ENCODE measurements at places on chromosomes 5 and 9.

GRCh38 chr5:175657593-175658271, at the start of gene HRH2:
HRH2 (plus strand) TSS chr5:175658071; CDS start chr5:175683234, 25,163 bp downstream.
- DNase-seq = peak; percentile 60

- no peak for DNase-seq
These were observed 69.9 kb downstream of the CYFIP2 start for GRCh38 chr5:157335534-157336422.

- DNase-seq = no peak
These were observed 5.0 kb downstream of the NUDT2 start for GRCh38 chr9:34334337-34334824.

DNA sequence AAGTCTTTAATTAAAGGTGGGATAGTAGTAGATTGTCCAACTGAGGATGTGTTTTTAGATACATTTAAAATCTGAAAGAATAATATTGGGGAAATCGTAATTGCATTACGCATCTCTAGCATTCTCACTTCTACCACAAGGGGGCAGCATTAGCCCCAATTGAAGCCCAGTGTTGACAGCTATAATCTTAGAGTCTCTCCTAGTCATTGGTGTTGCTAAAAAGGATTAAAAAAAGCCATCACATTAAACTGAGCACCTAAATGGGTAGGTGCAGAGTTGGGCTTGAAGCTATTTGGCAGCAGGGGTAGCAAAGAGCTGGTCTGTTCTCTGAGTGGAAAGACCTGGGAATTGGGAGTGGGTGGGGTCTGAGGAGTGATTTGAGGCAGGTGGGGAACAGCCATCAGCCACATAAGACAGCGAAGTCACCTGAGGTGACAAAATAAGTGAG, 177.2 kb downstream of the OSTF1 start:
- DNase-seq = peak; percentile 20

DNA sequence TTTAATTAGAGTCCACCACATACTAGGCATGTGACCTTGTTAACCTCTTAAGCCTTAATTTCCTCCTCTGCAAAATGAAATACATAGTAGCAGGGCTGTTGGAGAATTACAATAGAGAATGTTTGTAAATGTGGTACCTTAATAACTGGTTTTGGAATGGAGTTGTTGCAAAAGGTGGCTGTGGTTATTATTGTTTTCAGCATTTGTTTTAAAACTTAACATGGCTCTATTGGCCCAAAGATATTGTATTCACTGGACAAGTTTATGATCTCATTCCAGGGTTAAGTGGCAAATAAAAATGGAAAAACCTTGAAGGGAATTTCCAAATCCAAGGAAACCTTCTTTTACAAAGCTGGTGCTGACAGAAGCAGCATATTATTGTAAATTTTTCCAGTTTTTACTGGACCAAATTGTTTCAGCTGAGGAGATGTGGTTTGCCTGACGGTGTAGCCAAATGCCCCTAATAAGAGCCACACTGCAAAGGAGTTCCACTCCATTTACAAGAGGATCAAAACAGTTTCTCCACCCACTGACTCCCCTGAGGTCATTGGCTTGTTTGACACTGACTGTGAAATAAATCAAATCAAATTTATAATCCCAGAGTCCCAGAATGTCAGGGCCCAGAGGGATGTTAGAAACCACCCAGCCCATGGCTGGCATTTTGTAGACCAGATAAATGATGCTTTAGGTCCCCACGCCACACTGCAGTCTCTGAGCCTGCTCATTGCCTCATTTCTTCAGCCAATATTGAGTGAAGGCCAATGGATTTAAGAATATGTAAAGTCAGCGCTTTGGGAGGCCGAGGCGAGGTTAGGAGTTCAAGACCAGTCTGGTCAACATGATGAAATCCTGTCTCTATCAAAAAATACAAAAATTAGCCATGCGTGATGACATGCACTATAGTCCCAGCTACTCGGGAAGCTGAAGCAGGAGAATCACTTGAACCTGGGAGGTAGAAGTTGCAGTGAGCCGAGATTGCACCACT, 45.2 kb downstream of the ADRA1B start:
- DNase-seq = no peak

DNA sequence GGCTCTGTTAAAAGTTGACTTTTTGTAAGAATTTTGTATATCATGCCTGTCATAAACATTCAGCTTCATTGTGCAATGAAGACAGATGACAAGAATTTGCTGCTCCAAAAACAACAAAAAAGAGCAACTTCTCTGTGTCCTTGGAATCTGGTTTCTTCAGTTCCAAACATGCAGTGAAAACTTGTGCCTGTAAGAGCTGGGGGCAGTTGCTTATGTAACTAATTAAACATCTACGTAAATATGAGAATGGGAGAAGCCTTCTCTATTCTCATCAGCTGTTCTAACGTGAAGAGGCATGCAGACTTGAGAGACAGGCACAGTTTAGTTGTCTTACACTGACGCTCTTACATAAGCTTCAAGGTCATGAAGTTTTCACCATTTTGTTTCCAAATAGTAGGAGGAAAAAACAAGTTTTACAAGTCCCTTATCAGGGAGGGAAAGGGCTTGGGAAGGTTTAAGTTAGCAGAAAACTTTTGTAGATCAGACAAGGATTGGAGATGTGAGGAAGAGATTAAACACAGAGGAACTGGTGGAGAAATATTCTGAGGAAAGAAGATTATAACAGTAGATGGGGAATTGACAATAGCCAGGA, 170.4 kb downstream of the RFK start:
- no peak for DNase-seq

DNA sequence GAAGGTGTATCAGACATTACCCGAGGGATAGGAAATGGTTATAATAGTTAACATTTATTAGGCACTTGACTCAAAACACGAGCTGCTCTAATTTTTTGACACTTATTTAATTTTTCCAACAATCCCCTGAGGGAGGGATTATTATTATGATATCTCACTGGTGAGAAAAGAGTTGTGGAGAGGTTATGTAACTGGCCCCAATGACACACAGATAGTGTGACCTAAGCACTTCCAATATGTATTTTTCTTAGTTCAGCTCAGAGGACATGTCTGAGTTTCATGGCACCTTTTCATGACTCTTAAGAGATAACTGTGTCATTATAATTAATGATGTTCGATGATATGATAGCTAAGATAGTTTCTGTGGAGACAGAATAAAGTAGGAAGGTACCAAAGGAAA, 86.9 kb downstream of the PTCD2 start:
- DNase-seq = no peak

DNA sequence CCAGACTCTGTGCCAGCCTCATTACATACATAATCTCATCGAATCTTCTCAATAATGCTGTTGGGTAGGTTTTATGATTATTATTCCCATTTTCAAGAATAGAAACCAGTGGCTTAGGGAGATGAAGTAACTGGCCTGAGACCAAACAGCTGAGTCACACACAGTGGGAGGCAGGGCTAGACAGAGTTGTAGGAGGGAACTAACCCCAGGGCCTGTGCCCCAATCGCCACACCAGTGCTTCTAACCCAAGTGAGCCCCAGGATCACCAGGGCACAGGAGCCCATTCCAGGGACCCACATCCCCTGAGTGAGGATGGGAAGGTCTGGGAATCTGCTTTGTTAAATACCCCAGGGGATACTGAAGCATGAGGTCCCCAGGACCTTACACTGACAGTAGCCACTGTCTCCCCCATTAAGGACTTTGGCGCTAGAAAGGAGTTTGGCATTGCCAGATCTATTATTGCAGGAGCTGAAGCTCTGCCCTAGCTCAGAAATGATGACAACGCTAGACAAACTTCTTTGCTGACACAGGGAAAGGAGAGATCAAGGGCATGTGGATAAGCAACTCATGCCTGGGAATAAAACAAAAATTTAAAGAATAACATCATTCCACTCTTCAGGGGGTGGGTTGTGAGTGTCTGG, 63.8 kb upstream of the PPARGC1B start:
- DNase-seq = no peak

GRCh38 chr9:110278080-110278707, 21.9 kb upstream of the TXN start:
- no peak for DNase-seq

GRCh38 chr5:134437340-134437846, 25.7 kb upstream of the CDKN2AIPNL start:
- no peak for DNase-seq

DNA sequence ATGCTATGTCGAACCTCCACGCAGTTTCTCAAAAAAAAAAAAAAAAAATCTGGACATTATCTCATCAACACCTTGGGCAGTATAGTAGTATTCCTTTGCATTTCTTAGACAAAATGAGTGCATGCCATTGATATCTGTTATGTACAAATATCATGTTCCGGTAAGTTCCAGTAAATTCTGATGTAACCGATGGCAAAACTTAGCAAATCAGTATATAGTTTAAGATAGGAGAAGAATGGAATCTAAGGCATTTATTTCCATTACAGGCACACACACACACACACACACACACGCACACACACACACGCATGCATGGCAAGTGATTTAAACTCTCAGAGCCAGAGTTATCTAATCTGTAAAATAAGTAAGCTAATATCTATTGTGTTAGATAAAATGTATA, 356.5 kb upstream of the TUSC1 start:
- no peak for DNase-seq
